KG1 (cell line): ENCODE measurements at places on chromosomes 7 and 10.

- DNase-seq, result no peak
These were observed 81.1 kb upstream of the GTF2IRD1 start for GRCh38 chr7:74372511-74373111.

GRCh38 chr10:35216303-35216905, 89.8 kb downstream of the CREM start:
- DNase-seq, result peak; percentile 25

DNA sequence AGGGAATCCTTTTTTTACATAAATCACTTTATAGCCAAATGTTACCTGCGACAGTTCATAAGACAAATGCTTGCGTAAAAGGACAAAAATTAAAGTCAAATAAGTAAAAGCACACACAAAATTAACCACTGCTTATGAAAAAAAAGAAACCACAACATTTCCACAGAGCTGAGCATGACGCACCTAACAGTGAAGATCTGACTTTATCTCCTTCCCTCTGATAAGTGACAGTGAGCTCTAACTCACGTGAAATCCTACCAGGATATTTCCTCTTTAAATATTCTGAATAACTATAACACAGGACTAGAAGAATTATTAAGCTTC, 225.5 kb downstream of the SFMBT2 start:
- no peak for DNase-seq

GRCh38 chr10:42544945-42545344, 93.4 kb downstream of the ZNF33B start:
- DNase-seq, result no peak

- DNase-seq, result no peak
These were observed 71.6 kb downstream of the THSD7A start for GRCh38 chr7:11760372-11760771.

- peak; percentile 17 for DNase-seq
These were observed 141.7 kb downstream of the KAT6B start for GRCh38 chr10:74967911-74968666.
